ENCODE measurements at places on chromosomes 3 and 15. TPM values are rescaled to one million over a fixed set of nuclear protein-coding genes. Genes with fewer than 3 reads are reported as not detected.

SCG5 gene
- 14.9 TPM for total RNA-seq

BBX gene
- 104 TPM for total RNA-seq

RARRES1 gene
- total RNA-seq: 26.3 TPM

SNTN gene
- total RNA-seq: not detected

SI gene
- total RNA-seq: not detected

TRAT1 gene
- total RNA-seq: 0.95 TPM
